ENCODE measurements at places on chromosomes 4 and X. TPM values are rescaled to one million over a fixed set of nuclear protein-coding genes. Genes with fewer than 3 reads are reported as not detected.

DNA sequence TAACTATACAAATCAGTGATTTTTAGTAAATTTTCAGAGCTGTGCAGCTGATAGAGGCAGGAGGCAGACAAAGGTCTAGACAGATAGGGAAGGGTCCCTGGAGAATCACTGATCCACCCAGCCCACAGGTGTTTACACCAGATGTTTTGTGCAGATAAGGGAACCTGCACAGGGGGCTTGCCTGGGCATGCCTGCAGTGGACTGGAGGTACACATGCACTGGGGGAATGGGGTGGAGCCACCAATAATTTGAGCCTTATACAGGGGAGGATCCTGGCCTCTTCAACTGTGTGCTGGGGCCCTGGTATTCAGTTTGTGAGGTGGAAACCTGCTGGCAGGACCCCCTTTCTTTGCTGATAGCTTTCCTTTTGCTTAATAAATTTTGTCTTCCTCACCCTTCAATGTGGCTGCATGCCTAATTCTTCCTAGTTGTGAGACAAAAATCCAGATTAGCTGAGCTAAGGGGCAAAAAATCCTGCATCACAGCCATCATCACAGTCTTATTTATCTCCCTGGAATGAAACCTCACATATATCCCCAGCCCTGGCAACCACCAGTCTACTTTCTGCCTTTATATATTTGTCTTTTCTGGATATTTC, 102.8 kb downstream of the KDM6A start:
- no peaks in the 10 kb centered on the region for H3K36me3 ChIP-seq
- no peaks in the 10 kb centered on the region for H3K4me1 ChIP-seq
- no peaks in the 10 kb centered on the region for H3K27me3 ChIP-seq
- H3K4me3 ChIP-seq = no peak overlapping the region
- no peak overlapping the region for H3K27ac ChIP-seq

DNA sequence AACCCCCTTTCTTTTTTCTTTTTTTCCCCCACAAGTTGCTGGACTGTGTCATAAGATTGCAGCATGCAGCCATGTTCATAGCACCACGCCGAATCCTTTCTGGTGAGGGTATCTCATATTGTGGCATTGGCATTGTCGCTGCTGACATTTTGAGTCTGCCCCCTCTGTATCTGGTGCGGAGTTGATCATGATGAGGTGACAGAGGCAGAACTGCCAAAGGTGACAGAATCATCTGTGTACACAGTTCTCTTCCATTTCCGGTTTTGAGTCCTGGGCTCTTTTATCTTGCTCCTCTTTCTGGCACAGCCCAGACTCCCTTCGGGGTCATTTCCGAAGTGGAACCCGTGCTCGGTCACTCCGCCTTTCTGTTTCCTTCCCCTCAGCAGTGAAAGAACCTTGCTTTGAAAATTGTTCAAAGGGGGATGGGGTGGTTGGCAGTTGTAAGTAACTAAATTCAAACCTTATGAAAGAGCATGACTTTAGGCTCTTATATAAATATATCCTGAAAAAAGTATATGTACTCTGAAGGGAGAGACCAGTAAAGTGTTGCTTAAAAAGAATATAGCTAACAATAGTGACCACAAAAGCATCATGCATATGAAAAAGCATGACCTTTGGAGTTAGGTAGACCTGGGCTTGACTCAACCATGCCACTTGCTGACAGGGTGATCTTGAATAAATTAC, 55.0 kb upstream of the BMP2K start:
- DNase-seq = peak; percentile 38
- H3K27ac ChIP-seq = peak overlapping the region; percentile 20
- H3K27me3 ChIP-seq = no peaks in the 10 kb centered on the region
- H3K36me3 ChIP-seq = no peaks in the 10 kb centered on the region
- H3K4me1 ChIP-seq = no peaks in the 10 kb centered on the region

DNA sequence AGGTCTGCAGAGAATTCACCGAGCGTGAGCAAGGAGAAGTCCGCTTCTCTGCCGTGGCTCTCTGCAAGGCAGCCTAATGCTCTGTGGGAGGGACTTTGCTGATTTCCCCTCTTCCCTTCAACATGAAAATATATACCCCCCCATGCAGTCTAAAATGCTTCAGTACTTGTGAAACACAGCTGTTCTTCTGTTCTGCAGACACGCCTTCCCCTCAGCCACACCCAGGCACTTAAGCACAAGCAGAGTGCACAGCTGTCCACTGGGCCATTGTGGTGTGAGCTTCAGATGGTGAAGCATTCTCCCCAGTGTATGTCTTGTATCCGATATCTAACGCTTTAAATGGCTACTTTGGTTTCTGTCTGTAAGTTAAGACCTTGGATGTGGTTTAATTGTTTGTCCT, 11.3 kb downstream of the UCHL1 start:
- H3K27ac ChIP-seq = no peak overlapping the region
- no peaks in the 10 kb centered on the region for H3K4me1 ChIP-seq
- DNase-seq = no peak
- no peak overlapping the region for H3K4me3 ChIP-seq
- H3K36me3 ChIP-seq = no peaks in the 10 kb centered on the region
- H3K27me3 ChIP-seq = no peaks in the 10 kb centered on the region

DNA sequence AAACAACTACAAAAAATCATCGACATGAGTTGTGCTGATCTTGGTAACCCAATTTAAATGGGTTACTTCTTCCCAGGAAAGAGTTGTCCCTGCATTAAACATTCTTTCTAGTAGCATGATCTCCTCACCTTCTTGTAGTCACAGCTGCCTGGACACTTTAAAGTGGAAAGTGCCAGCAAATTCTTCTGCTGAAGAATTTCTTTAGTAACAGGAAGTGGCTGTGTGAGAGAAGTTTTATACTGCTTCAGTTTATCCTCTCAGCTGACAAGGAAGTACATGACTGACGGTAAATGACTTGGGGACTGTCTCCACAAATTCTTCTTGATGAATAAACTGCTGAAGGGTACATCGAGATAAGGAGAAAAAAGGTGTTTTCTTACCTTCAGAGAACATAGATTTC, 18.2 kb upstream of the TNIP3 start:
- peak overlapping the region; percentile 14 for H3K4me3 ChIP-seq
- H3K27ac ChIP-seq = no peak overlapping the region
- H3K4me1 ChIP-seq = no peaks in the 10 kb centered on the region
- no peaks in the 10 kb centered on the region for H3K27me3 ChIP-seq

GRCh38 chrX:114611018-114611619, 27.2 kb downstream of the HTR2C start:
- DNase-seq = peak; percentile 50
- no peak overlapping the region for H3K4me3 ChIP-seq
- H3K36me3 ChIP-seq = no peaks in the 10 kb centered on the region
- H3K27me3 ChIP-seq = peaks cover 5% of the 10 kb centered on the region
- no peak overlapping the region for H3K27ac ChIP-seq

DNA sequence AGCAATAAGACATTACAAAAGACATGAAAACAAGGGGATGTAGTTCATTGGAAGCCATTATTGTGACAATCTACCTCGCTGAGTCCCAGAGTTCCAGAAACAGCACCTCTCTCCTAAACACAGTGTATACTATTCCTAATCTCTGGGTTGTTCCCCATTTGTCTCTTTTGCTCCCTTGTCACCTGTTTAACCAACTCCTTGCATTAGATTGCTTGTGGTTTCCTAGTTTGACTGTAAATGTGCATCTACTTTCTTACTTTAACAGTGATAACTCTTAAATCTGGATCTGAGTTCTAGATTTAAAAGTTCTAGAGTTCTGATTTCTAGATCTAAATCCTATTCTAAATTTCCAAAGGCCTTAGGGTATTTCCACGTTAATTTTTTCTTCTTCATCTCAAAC, 71.6 kb upstream of the TET2 start:
- no peak for DNase-seq
- H3K4me1 ChIP-seq = no peaks in the 10 kb centered on the region
- H3K27me3 ChIP-seq = no peaks in the 10 kb centered on the region
- no peak overlapping the region for H3K4me3 ChIP-seq

DNA sequence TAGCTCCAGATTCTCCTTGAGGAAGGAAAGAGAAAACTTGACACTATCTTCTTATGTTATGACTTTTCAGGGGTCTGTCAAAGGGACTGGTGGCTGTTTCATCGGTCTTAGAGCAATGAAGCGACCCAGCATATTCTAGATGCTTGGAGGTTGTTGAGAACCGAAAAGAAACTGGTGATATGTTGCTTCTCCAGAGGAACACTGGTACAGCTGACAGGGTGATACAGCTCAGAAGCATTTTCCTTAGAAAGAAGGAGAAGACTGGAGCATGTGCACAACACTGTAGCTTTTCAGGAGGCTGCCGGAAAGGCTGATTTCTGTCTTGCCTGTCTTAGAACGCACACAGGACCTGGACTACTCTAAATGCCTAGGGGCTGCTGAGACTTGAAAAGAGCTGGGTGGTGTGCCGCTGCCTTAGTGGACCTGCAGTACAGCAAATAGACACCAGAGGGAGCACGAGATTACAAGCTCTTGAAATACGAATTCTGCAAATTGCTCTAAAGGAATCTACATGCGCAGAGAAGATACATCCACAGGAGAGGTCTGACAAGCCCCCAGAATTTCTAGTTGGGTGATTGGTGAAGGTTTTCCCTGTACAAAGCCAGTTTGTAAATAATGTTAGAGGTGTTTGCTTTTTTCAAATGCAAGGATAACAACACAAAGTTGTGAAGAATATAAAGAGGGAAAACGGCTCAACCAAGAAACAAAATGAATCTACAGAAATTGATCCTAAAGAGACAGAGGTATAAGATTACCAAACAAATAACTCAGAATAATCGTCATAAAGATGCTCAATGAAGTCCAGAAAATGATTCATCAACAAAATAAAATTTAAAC, 223.1 kb upstream of the DMD start:
- peaks cover 13% of the 10 kb centered on the region for H3K27me3 ChIP-seq
- H3K27ac ChIP-seq = no peak overlapping the region
- H3K4me3 ChIP-seq = no peak overlapping the region
- H3K4me1 ChIP-seq = no peaks in the 10 kb centered on the region

NAP1L2 gene
- 1.3 TPM for total RNA-seq

SYN1 gene
- 0.12 TPM for total RNA-seq

HS6ST2 gene
- total RNA-seq = 0.55 TPM

HCCS gene
- total RNA-seq = 12.7 TPM

LETM1 gene
- 39.6 TPM for total RNA-seq

GRCh38 chr4:68581383-68582338, 5.5 kb upstream of the UGT2B17 start:
- H3K27me3 ChIP-seq = no peaks in the 10 kb centered on the region
- H3K4me1 ChIP-seq = no peaks in the 10 kb centered on the region
- H3K4me3 ChIP-seq = no peak overlapping the region
- no peak for DNase-seq
- no peak overlapping the region for H3K27ac ChIP-seq

DNA sequence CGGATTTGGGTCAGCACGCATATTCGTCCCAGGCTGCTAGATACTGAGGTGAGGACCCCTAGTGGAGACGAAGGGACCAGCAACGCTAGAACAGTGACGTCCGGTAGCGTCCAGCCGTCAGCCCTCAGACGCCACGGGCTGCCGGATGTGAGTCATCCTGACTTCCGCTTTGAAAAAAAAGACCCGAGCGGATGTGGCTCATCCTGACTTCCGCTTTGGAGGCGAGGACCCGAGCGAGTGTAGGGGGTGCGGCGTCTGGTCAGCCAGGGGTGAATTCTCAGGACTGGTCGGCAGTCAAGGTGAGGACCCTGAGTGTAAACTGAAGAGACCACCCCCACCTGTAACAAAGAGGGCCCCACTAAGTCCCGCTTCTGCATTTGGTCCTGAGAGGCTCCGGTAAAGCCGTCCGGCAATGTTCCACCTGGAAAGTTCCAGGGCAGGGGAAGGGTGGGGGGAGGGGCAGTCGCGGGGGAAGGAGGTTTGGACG, at the start of gene MAGEB2:
Gene MAGEB2, plus strand, starts transcription at position 207 of the 487 bp plus-strand sequence. CDS start 3,018 bp downstream, outside the sequence.
- no peaks in the 10 kb centered on the region for H3K27me3 ChIP-seq
- no peak within 1 kb of the TSS for H3K4me3 ChIP-seq
- H3K36me3 ChIP-seq = no peaks in the 10 kb centered on the region
- DNase-seq = no peak

- H3K27me3 ChIP-seq = no peaks in the 10 kb centered on the region
- no peak overlapping the region for H3K4me3 ChIP-seq
- DNase-seq = no peak
- H3K36me3 ChIP-seq = no peaks in the 10 kb centered on the region
Measured at GRCh38 chr4:127118681-127119080, 514.1 kb upstream of the INTU start.

SSX2 gene
- total RNA-seq = not detected

- H3K4me1 ChIP-seq = no peaks in the 10 kb centered on the region
- DNase-seq = no peak
- H3K27me3 ChIP-seq = no peaks in the 10 kb centered on the region
- no peak overlapping the region for H3K27ac ChIP-seq
- no peak overlapping the region for H3K4me3 ChIP-seq
Measured at GRCh38 chr4:99593781-99594641, 19.4 kb downstream of the MTTP start.

GRCh38 chrX:150405576-150405975, 42.5 kb downstream of the MAMLD1 start:
- H3K36me3 ChIP-seq = no peaks in the 10 kb centered on the region
- no peaks in the 10 kb centered on the region for H3K4me1 ChIP-seq
- no peak for DNase-seq

GRCh38 chr4:41257257-41257901, 651 bp downstream of the UCHL1 start:
- H3K4me3 ChIP-seq = no peak overlapping the region
- DNase-seq = peak; percentile 36
- H3K27ac ChIP-seq = no peak overlapping the region
- H3K36me3 ChIP-seq = no peaks in the 10 kb centered on the region
- H3K27me3 ChIP-seq = peaks cover 3% of the 10 kb centered on the region

TAF7L gene
- 0.33 TPM for total RNA-seq

GRCh38 chr4:138864961-138865720, 150.4 kb upstream of the NOCT start:
- no peaks in the 10 kb centered on the region for H3K4me1 ChIP-seq
- H3K36me3 ChIP-seq = no peaks in the 10 kb centered on the region
- H3K4me3 ChIP-seq = no peak overlapping the region

- no peak for DNase-seq
- H3K27me3 ChIP-seq = no peaks in the 10 kb centered on the region
- H3K27ac ChIP-seq = no peak overlapping the region
- no peaks in the 10 kb centered on the region for H3K4me1 ChIP-seq
Measured at GRCh38 chr4:148359769-148360168, 82.4 kb downstream of the NR3C2 start.

GRCh38 chrX:42809569-42809968, 31.6 kb upstream of the PPP1R2C start:
- no peak for DNase-seq
- no peaks in the 10 kb centered on the region for H3K27me3 ChIP-seq
- no peaks in the 10 kb centered on the region for H3K36me3 ChIP-seq
- no peak overlapping the region for H3K4me3 ChIP-seq

SH2D1A gene
- not detected for total RNA-seq

Data from adrenal gland (tissue), 19 donors.